ENCODE measurements at places on chromosomes 2 and 18.

- DNase-seq = no peak
Measured at GRCh38 chr18:33697498-33697897, 119.5 kb downstream of the ASXL3 start.

DNA sequence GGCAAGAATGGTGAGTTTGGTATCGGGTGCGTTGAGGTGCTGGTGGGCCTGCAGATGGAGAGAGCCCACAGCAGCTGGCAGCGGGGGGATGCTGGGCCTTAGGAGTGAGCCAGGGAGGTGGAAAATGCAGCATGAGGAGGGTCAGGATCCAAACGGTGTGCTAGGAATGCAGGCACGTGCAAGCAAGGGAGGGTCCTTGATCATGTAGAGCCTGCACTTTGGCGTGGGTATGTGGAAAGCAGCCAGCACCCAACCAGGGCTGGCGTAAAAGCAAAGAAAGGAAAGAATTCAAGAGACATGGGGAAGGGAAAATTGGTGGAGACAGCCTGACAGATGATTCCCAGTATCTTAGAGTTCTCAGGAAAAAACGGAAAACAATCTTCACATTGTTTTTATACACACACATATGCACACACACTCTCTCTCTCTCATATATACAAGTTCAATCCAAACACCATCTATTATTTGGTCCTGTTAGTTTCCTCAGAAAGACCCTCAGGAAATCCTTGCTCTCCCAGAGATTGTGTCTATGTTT, 46.3 kb downstream of the LTBP1 start:
- no peak for DNase-seq

DNA sequence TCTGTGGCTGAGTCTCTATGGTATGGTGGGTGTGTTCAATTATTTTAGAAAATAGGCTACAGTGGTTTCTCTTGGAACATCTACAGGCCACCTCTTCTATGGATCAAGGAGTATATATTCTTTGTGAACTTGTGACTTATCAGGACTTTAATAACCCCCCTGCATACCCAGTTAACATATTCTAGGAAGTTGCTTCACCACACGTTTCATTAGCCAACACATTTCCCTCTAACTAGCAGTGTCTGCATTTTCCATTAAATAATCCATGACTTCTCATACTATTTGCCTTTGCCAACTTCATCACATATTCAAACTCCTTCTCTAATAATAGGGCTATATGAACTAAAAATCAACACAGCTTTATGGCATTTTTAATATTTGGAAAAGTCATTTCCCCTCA, 187.6 kb upstream of the ARL4C start:
- DNase-seq = no peak

DNA sequence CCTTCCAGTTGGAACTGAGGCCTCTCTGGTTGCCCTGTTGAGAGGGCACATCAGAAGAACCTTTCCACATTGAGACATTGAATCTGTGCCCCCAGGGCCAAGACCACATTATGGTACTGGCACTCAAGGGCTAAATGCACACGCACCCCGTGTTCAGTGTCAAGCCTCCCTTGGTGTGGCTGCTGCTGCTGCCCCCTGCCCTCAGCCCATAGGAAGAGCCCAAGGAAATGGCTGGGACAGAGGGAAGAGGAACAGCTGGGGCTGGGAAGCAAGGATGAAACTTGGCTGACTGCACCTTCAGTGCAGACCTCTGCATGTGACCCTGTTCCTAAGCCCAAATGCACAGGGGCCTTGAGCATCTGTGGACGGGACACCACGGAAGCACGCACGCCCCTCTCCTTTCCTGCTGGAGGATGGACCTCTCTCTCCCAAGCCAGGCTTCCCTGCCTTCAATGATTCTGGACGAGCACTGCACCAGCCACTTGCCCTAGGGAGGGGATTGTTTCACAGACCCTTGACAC, 40.2 kb downstream of the NIFK start:
- no peak for DNase-seq

DNA sequence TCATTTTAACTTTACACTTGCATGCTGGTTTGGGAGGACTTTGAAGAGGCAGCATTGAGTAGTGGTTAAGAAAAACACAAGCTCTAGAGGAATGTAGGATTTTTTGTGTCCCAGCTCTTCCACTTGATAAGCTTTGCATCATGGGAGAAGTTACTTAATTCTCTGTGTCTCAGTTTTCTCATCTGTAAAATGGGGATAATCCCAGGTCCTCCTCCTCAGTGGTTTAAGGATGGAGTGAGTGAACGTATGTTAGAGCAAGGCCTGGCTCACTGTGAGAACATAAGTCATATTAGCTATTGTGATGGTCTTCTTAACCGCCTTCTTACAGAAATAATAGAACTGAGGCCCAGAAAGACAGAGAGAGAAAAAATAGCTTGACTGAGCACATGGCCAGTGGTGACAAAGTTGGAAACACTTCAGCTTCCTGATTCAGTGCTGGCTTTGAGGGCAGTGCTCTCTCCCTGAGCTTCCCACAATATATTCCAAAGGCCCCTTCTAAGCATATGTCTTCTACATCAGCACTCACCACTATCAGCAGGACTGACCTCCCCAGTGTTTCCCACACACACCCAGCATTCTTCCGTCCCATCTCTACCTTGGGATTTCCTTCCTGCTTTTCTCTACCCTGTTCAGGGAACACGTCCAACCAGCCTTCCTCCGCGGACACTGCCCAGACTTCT, 214.9 kb upstream of the TNP1 start:
- no peak for DNase-seq

- no peak for DNase-seq
Measured at GRCh38 chr2:27588308-27588707, 5.5 kb downstream of the ZNF512 start.

DNA sequence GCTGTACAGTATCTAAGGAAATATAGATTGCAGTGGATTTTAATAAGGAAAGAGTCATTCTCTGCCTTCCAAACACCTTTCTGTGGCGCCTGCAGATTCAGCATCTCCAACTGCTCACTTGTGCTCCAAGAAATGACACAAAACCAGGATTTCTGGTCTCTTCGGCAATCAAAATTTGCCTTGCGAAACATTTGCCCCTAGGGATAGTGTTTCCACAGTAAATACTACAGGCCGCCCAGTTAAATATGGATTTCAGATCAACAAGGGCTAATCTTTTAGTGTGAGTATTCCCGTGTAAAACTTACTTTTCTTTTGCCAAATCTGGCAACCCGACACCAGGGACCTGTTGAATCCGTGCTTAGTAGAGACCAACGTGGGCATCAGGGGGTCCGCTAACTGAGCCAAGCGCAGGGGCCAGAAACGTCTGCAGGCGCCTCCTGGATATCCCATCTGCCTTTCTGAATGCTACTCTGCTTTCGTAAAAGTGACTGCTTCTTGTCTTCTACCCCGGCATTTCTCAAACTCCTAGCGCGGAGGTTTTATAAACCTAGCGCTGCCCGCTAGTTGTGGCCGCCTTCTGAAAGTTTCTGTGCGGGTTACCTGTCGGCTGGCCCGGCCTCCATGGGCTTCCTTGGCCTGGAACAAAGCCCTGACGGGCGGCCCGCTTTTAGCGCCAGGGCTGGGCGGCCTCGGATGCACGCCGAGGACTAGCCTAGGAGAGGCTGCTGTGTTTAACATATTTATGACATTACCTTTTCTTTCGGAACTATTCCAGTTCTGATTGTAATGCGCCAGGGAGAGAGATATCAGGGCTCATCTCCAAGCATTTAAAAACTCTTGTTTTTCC, 2.5 kb downstream of the CYP1B1 start:
- no peak for DNase-seq

DNA sequence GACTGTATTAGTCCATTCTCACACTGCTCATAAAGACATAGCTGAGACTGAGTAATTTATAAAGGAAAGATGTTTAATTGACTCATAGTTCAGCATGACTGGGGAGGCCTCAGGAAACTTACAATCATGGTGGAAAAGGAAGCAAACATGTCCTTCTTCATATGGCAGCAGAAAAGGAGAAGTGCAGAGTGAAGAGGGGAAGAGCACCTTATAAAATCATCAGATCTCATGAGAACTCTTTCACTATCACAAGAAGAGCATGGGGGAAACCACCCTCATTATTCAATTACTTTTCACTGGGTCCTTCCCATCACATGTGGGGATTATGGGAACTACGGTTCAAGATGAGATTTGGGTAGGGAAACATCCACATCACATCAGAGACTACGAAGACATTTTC, 43.0 kb upstream of the CAVIN2 start:
- no peak for DNase-seq

- no peak for DNase-seq
Measured at GRCh38 chr18:46239549-46239948, 135.4 kb downstream of the HAUS1 start.

- DNase-seq = no peak
Measured at GRCh38 chr18:37453752-37454151, 111.8 kb downstream of the CELF4 start.

- DNase-seq = no peak
Measured at GRCh38 chr2:106020032-106020431, 174.1 kb downstream of the UXS1 start.
